ENCODE measurements at places on chromosomes 5 and 9.

GRCh38 chr9:126694206-126695081 lies 80.7 kb downstream of the LMX1B start:
- no peak for DNase-seq

GRCh38 chr9:135127718-135128670 lies 40.5 kb downstream of the OLFM1 start:
- DNase-seq: no peak

DNA sequence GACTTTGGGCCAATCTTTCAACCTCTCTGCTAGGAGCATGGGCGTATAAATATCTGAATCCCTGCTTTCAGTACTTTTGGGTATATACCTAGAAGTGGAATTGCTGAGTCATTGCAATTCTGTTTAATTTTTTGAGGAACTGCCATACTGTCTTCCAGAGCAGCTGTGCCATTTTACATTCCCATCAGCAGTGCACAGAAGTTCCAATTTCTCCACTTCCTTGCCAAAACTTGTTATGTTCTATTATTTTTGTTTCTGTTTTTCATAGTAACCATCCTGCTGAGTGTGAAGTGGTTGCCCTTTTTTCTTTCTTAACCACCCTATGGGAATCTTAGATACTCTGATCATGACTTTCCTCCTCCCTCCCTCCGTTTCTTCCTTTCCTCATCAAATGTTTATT lies 11.1 kb upstream of the CCIN start:
- no peak for DNase-seq

DNA sequence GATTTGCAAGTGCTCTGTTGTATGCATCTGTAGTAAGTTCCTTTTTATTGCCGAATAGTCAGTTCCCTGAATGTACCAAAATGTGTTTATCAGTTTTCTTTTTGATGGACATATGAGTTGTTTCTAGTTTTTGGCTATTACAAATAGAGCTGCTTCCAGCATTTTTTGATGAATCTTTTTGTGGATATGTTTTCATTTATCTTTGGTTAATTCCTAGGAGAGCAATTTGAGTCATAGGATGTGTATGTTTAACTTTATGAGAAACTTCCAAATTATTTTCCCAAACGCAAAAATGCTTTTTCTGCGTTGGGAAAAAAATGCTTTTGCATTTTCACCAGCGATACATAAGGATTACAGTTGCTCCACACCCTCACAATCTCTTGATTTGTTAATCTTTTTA lies 287.7 kb downstream of the FER start:
- no peak for DNase-seq

DNA sequence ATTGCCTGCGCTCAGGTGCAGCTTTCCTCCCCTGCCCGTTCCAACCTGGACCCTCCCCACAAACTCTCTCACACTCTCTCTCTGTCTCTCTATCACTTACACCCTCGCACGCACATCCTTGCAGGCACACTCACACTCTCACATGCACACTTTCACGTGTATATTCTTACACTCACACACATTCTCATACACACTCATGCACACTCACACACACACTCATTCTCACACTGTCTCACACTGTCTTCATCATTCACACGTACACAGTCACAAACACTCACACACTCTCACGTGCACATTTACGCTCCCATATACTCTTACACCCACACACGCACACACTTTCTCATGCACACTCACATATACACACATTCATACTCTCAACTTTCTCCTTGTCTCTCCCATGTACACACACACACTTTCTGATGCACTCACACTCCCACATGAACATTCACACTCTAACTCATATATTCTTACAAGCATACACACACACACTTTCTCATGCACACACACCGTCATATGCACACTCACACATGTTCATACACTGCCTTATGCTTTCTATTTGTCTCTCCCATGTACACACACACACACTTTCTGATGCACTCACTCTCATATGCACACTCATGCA lies 229.3 kb downstream of the SNX18 start:
- DNase-seq: no peak

GRCh38 chr9:92468206-92468605 lies 14.1 kb downstream of the ASPN start:
- DNase-seq: no peak

GRCh38 chr5:95390812-95391492 lies at the start of gene FAM81B:
Gene FAM81B, plus strand, starts transcription at chr5:95391366. Its CDS starts 24 bp downstream, at chr5:95391390.
- no peak for DNase-seq

All from NCI-H1436 (cell line).